ENCODE measurements at places on chromosomes 6 and 20.

- no peak for DNase-seq
Measured at GRCh38 chr20:56673450-56673849, 44.3 kb downstream of the TFAP2C start.

DNA sequence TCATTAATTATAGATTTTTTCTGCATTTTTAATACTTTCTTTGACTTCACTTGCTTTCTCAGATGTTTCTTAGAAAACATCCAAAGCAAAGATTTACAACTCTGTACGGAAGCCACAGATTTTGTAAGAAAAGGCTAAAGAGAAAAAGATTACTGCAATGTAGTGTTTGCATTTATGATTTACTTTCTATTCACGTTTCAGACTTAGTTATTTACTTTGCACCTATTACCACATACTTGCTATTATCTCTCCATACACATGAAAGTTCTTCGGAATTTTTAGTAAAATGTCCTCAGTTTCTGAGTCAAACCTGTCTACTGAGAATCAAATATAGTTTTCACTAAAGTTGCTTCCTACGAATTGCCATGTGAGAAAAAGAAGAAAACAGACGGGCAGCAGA is 22.2 kb upstream of the PHACTR2 start:
- no peak for DNase-seq

- DNase-seq = no peak
Measured at GRCh38 chr6:53112871-53113270, 35.8 kb downstream of the GCM1 start.

DNA sequence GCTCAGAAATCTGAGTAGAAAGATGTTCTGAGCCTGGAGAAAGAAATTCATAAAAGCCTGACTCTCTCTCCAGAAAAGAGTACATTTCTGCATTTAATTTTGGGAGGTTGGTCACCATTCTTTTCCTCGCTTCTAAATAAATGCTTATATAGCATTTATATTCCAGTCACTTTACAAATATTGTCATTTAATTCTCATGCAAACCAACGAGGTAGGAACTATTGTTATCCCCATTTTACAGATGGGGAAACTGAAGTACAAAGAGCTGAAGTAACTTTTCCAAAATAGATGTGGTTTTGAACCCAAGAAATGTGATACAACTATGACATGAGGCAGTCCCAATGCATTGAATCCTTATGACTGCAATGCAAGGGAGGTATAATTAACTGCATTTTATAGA is 4.5 kb upstream of the TRIB3 start:
- DNase-seq = no peak

DNA sequence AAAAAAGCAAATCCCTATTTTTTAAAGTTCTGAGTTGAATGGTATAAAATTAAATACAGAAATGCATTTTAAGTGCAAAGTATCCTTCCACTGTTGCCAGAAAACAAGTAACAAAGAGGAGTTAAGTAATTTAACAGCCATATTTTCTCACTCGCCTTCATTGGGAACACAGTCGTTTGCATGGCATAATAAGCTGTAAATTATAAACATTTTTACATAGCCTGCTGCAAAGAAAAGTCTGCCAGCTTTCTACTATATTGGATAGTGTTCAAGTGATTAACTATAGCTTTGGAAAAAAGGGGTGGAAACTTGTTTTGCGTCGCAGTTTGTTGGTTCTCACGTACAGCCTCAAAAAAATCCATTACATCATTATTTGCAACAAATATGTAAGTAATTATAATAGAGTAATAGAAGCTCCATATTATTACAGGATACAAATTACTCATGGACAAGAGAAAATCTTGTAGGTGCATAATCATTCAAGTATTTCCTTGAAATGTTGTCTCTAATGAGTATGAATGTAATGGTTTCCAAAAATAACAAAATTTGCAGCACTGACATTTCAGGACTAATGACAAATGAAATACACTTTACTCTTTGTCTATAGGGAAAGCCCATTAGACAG is 139.3 kb downstream of the PDSS2 start:
- no peak for DNase-seq

DNA sequence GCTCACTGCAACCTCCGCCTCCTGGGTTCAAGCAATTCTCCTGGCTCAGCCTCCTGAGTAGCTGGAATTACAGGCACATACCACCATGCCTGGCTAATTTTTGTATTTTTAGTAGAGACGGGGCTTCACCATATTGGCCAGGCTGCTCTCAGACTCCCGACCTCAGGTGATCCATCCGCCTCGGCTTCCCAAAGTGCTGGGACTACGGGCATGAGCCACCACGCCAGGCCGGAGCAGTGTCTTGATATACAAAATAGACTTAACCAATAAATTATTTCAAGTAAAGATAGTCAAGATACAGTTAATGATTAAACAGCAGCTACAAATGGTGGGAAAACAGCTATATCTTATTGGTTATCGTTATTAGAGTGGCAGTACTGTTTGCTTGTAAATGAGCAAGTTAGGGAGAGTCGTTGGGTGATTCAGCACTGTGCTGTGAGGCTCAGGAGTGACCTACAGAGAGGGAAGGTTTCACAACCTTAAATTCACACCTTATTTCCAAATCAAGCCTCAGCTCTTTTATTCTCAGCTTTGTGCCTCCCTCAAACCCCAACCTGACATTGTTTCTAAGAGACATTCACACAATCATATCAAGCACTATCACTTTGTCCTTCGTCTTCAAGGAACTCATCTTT is 1128.4 kb upstream of the MAP3K7 start:
- DNase-seq = no peak

GRCh38 chr20:36018208-36018988 is 50.0 kb downstream of the CNBD2 start:
- DNase-seq = no peak

DNA sequence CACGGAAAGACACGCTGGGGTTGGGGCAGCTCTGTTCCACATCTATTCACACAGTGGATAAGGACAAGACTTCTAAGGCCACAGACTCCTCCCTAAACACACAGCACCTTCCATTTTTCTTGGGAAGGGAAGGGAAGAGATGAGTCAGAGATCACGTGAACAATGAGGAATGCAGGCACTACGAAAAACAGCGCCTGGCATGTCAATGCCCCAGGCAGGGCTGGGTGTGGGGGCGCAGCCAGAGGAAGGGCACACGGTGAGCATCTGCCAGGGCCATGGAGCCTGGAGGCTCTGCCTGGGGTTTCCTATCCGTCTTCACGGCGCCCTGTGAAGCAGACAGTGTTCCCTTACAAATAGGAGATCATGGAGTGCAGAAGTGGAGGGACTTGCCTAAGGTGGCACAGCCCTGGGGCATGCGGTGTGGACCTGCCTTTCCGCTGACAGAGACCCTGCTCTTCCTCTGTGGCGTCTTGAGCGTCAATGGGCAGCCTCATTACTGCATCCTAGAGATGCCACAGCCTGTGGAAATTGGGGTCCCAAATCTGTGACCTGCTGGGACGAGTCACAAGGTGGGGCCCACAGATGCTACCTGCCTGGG is 15.4 kb downstream of the UNC93A start:
- no peak for DNase-seq

GRCh38 chr6:155628306-155628705 is 172.7 kb upstream of the NOX3 start:
- DNase-seq = no peak

- DNase-seq = peak; percentile 43
Measured at GRCh38 chr6:26205625-26206574, 118.7 kb downstream of the HFE start.

- no peak for DNase-seq
Measured at GRCh38 chr6:7163661-7164071, 55.9 kb downstream of the RREB1 start.

DNA sequence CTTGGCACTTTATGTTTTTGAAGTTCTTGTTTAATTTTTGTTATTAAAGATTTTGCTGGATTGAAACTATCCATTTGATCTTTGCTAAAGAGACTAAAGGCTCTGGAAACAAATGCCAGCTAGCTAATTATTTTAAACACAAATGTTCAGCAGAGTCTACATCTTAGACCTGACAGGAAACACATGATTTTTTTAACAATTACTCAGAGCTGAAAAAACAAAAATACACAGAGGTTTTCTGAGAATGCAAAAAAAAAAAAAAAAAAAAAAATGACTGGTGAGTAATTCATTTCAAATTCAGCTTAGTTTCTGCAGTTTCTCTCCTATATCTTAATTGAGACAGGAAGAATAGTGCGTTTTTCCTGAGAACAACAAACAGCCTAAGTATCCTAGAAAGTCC is 448.0 kb downstream of the TENT5A start:
- DNase-seq = no peak

DNA sequence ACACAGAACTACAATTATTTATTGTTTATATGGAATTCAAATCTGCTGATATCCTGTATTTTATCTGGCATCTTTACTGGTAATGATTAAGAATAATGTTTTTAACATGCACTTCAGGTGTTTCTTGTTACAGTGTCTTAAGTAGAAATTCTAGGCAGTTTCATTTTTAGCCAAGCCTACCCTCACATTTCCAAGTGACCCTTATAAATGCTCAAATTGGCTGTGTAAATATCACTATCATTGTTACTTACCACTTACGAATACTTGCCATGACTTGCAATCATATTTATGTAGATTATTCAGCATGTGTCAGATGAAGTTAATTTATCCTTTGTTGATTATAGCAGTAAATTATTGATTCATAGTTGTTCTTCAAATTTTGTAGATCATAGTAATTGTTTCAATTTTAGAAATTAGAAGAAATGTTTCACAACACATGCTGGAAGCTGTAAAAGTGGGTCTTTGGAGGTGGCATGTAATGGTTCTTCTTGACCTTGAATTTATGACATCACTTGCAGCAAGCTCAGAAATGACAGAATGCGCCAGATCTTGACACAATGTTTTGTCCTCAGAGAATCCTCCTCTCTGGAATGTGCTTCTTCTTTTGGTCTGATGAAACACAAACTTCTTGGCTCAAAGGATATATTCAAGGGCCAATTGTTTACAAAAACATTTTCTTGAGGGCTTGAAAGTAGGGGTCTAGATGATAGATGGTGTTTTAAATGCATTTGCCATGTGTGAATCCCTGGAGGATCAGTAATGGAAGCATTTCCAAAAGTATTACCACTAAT is 471.8 kb downstream of the COL12A1 start:
- no peak for DNase-seq

GRCh38 chr6:30097902-30098768 is 14.8 kb downstream of the TRIM31 start:
- DNase-seq = no peak

- DNase-seq = no peak
Measured at GRCh38 chr6:31946370-31946885, 533 bp downstream of the CFB start.

DNA sequence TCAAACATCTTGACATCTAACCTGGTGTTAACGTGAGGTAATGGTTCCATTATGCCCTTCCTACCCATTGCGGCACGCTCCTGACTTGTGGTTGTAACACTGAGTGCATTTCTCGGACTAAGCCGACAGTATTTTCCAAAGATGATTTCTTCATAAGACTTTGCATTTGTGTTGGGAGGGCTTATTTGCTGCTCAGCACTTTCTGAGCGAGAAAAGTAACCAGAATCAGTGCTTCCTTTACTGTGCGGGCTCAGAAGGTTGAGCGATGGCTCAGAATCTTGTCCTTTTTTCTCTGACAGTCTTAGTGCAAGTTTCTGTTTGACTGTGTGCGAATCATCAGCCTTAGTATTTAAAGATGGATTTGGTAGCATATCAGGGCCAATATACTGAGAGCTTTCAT is 171.7 kb downstream of the HIVEP2 start:
- no peak for DNase-seq

DNA sequence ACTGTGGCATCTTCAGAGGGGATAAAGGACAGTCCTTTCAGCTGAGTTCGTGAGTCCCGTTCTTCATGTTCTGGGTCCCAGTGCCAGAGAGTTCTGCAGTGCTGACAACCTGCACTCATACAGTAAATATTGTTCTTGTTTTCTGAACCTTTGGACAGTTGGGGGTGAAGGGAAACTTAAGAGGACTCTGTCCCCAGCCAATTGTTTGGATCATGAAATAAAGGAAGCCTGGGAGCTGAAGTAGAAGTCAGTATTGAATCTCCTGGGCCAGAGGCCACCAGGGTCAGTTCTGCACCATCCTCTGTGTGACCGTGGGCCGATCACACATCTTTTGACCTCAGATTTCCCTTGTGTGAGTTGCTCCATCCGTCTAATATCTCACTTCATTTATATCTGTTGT is 3.2 kb downstream of the SLC2A12 start:
- no peak for DNase-seq

- DNase-seq = no peak
Measured at GRCh38 chr6:16676978-16677377, 84.3 kb downstream of the ATXN1 start.

DNA sequence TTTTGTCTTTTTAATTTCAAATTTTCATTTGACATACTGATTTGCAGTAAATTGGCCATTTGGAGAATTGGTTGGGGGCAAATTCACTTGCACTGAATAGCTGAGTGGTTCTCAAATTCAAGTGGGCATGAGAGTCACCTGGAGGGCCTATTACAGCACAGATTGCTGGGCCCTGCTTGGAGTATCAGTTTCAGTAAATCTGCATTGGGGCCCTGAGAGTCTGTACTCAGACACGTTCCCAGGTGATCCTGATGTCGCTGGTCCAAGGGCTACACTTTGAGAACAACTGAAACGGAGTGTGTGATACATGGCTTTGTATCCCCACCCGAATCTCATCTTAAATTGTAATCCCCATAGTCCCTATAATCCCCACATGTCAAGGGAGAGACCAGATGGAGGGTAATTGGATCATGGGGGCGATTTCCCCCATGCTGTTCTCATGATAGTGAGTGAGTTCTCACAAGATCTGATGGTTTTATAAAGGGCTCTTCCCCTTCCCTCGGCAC is 115.9 kb downstream of the KLHL32 start:
- DNase-seq = no peak

GRCh38 chr6:149252622-149253021 is 64.9 kb upstream of the TAB2 start:
- DNase-seq = no peak

DNA sequence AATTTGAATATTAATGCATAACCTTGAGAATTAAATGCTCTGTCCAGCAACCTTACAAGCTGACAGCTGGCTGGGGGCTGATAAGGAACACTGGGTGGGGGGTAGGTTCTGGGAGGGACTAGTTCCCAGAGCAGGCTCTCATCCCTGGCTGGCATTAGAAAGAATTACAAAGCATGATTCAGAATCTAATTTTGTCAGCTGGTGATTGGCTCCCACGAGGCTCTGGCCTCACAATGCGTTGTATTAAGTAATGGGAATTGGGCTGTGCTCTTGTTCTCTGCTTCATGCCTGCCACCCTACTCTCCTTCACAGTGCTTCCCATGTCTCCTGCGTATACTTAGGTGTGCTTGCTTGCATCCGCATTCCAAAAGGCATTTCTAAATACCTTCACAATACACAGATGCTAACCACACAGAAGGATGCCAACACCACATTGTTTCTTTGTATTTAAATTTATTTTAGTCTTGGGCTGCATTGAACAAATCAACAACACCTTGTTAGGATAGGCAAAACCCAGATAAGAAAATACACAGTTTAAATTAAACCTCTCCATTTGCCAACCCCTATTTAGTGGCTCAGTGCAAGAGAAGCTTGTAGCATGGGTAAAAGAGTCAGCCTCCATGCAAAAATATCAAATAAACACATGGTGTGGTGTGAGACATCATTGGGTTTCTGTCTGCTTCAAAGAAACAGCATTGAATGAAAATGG is 434.5 kb upstream of the JAG1 start:
- peak; percentile 50 for DNase-seq

- DNase-seq = no peak
Measured at GRCh38 chr6:23688650-23689049, 437.4 kb upstream of the NRSN1 start.

GRCh38 chr6:144737998-144738397 is 452.9 kb downstream of the UTRN start:
- DNase-seq = no peak
